ENCODE measurements at places on chromosomes 1 and 21.

- no peak for DNase-seq
Measured at GRCh38 chr1:219472596-219472995, 140.3 kb downstream of the ZC3H11B start.

DNA sequence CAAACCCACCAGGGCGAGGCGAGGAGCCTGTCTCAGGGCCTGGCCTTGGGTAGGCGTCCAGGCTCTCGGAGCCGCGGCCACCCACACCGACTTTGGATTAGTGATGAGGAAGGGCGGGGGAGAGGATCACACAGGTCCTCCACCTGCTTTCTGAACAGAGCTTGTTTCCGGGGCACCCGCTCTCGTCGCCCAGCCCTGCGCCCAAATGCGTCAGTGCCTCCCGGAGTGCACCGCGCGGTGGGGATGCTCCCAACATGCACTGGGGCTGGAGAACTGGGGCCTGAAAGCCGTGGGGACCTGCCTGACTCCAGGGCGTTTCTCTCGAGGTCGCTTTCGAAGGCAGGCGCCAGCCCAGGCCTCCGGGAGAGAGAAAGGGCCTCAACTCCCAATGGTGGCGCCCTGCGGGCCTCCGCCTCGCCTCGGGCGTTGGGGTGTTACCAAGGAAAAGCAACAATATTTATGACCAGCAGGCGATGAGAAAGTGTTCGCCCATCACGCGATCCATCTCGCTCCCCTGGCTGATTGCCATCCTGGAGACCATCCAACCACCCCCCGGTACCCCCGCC is 8.9 kb upstream of the LHX8 start:
- DNase-seq, result no peak

DNA sequence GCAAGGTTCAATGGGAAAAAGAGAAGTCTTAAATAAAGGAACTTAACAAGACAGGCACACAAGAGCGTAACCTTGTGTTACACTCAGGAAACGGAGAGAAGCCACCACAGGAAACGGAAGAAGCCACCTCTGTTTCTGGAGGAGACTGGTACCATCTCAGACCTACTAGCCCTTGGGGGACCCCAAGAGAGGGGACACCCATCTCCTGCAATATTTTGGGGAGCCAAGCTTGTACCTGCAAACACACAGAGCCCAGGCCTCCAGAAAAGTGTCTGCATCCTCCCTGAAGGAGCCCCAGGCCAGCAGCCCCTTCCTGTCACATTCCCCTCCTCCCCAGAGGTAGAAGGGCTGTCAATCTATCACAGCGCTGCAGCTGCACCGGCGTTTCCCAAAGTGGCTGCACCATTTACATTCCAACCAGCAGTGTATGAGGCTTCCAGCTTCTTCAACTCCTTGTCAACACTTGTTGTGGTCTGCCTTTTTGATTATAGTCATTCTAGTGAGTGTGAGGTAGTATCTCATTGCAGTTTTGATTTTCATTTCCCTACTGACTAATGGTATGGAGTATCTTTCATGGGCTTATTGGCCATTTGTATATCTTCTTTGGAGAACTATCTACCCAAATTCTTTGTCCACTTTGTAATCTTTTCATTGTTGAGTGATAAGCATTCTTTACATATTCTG is 23.0 kb upstream of the PADI1 start:
- DNase-seq, result no peak

- no peak for DNase-seq
Measured at GRCh38 chr1:155210314-155211104, 2.0 kb downstream of the MTX1 start.

DNA sequence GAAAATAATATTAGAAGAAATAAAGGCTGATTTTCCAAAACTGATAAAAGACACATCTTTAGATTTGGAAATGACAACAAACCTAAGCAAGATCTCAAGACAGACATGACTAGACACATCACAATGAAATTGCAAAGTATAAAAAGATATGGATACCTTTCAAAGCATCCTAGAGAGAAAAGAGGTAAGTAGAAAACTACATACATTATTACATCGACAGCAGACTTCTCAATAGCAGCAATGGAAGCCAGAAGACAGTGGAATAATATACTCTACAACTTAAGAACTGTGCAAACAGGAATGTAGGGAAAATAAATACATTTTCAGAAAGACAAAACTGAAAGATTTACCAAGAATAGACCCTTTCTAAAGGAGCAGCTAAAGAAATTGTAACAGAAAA is 50.2 kb downstream of the DENND1B start:
- no peak for DNase-seq

DNA sequence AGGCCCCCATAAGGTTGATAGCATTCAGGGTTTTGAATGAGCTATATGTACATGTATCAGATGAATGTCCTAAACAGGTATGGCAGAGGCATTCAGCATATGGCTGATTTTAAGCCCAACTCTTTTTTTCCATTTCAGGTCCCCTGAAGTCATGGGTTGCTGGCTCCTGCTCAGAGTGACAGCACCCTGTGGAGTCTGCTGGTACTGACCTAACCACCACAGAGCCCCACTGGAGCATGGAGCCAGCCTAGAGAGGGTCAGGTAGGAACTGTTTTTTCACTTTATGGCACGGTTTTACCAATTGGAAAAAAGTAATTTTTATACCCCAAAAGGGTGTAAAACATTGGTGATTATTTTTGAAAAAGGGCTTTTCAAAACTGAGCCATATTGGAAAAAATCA is 82.5 kb upstream of the MPC2 start:
- DNase-seq, result no peak

DNA sequence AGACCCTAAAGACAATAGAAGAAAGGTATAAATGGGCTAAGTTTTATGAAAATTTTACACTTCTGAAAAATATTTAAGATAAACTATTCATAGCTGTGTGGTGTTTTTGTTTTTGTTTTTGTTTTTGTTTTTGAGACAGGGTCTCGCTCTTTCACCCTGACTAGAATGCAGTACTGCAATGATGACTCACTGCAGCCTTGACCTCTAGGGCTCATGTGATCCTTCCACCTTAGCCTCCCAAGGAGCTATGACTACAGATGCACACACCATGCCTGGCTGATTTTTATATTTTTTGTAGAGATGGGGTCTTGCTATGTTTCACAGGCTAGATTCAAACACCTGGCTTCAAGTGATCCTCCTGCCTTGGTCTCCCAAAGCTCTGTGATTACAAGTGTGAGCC is 66.6 kb downstream of the PUM1 start:
- no peak for DNase-seq

GRCh38 chr1:172679000-172679772 is 20.3 kb downstream of the FASLG start:
- no peak for DNase-seq

DNA sequence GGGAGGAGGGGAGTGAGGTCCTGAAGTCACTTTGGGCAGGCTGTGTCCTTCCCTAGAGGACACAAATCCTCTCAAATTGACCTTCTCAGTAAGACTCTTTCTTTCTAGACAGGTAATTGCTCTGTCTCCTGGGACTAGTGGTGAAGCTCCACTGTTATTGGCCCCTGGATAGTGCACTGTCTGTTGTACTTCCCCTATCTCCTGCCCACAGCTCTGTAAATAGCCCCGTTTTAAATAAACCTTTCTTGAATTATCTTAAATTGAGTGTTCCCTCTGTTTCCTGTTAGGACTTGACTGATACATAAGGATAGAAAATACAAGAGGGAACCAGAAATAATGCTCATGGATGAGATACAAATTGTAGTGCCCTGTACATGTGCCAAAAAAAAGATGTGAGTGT is 229.5 kb upstream of the USP24 start:
- no peak for DNase-seq

- DNase-seq, result peak; percentile 31
Measured at GRCh38 chr21:33403128-33403785, at the start of gene IFNGR2. TSS of gene IFNGR2 (plus strand) at chr21:33403413. CDS start at chr21:33403544, 131 bp downstream.

- DNase-seq, result no peak
Measured at GRCh38 chr1:214008791-214009422, 21.1 kb downstream of the PROX1 start.

GRCh38 chr1:165306543-165307434 is 49.7 kb downstream of the LMX1A start:
- DNase-seq, result no peak

- no peak for DNase-seq
Measured at GRCh38 chr1:151661751-151662150, 49.9 kb downstream of the SNX27 start.

- no peak for DNase-seq
Measured at GRCh38 chr1:10759413-10760200, 36.8 kb downstream of the CASZ1 start.

Data from activated CD8-positive, alpha-beta memory T cell treated with anti-CD3 and anti-CD28 coated beads for 1 hour (primary cell).